ENCODE measurements at places on chromosomes 1 and 21. TPM values are rescaled to one million over a fixed set of nuclear protein-coding genes. Genes with fewer than 3 reads are reported as not detected.

Gene KHDC4
- 29.6 TPM for total RNA-seq

Gene APOBEC4
- total RNA-seq, result not detected

Gene SLC9C2
- not detected for total RNA-seq

Gene CAPN9
- not detected for total RNA-seq

Gene TNFSF4
- 26.1 TPM for total RNA-seq

Gene CCDC185
- not detected for total RNA-seq

DNA sequence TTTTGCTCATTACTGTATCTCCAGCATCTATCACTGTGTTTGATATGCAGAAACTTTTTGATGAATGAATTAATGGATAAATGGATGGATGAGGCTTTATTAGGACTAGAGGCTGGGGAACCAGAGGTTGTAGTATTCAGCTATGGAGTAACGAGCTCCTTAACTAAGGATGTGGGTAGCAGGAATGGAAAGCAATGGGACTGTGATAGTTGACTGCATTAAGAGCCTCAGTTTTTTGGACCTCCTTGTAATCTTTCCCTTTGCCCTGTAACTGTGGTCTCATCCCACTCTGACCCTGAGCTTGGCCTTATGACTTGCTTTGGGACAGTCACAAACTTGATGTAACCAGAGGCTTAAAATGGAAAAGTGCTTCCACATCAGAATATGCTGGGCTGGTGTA, 9.0 kb upstream of the RUNX1 start:
- no peak for DNase-seq

DNA sequence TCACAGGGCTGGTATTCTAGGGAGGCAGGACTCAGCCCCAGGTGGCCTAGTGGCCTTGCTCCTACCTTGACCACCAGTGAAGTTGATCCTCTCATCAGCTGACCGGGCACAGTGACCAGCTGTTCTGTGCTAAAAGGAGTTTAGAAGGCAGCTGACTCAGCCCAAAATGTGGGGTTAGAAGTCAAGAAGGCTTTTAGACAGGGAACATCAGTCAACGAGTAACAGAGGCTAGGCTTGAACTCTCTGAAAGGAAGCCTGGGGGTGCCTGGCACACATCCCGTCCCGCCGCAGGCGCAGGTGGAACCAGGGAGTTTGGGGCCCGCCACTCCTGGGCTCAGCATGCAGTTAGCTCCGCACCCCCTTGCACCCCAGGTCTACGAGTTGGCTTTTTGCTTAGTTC, 114.9 kb upstream of the SLC45A1 start:
- DNase-seq, result peak; percentile 71

DNA sequence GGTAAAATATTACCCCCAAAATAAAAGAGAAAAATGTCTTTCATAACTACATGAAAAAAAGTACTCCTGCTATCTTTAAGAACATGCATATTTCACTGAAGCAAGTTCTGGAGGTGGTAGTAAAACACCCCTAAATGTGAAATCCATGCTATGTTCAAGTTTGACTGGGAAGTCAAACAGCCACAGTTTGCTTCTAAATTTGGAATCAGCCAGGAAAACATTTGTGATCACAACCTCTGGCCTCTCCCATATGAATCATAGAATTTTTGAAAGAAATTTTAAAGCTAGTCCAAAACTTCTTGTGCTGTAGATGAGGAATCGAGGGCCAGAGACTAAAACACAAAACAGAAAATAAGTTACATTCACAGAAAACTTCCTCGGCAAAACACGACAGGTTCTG, 6.6 kb downstream of the SORT1 start:
- DNase-seq, result peak; percentile 59

DNA sequence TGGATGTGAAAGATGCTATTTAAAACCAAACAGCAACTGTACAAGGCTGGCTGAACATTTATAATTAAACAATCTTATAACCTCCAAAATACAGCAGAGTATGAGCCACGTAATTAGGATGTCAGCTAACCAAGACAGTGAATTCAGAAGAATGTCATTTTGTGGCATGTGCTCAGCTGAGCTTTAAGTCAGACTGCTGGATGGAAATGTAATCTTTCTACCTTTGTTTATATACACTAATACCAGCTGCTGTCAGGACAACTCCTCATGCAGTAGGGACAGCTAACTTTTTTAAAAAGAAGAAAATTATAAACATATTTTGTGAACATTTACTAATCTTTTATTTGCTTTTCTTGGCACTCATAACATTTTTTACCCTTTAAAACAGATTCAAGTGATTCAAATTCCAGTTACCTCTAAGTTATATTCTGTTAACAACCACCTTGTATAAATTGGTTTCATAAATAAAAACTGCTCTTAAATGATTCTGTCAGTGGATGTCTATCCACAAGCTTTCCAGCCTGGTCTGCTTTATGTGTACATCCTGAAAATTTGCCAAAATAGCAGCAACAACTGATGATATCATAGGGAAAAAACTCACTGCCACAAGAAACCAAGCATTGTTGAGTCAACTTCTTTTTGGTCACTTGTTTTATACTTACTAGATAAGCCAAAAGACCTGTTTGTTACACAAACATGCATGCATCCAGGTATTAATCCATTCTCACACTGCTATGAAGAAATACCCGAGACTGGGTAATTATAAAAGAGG, 36.1 kb downstream of the DPH5 start:
- DNase-seq, result peak; percentile 71

- no peak for DNase-seq
These were observed 130.7 kb downstream of the MACF1 start for GRCh38 chr1:39335216-39335615.

DNA sequence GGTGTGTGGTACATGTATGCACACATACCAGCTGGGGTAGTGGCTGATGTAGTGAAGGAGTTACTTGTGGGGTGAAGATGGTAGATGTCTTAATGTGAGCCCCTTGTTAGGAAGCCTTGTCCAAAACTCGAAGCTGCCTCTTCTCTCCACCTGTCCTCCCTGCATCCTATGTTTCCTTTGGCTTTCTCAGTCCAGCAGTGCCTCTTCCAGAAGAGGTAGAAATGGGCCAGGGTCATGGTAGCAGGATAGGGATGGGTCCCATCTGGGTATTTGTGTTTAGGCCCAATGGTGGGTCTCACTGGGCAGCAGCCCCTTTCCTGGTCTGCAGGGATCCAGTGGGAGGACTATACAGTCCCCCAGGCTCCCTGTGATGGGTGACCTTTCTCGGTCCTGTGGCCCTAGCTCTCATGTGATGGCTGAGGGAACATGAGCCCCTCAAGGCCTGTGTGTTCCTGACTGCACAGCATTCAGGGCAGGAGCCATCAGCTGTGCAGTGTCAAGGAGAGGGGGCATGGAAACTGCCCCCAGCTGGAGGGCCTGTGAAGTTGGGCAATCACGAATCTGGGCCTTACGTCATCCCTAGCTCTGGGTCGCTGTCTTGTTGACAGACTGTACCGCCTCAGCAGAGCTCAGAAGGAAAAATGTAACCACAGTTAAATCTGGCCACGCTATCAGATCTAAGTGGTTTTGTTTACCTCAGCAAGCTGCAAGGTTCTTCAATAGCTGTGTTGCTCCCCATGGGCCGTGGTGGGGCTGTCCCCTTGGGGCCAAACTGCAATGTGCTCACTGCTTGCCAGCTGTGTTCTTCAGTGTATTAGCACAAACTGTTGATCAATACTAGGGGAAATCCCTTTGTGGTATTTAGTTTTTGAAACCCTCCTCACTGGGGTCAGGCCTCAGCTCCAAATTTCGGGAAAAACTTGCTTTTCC, 82.7 kb downstream of the NOS1AP start:
- DNase-seq, result no peak

- no peak for DNase-seq
These were observed 1.7 kb downstream of the INKA2 start for GRCh38 chr1:111737216-111738132.

DNA sequence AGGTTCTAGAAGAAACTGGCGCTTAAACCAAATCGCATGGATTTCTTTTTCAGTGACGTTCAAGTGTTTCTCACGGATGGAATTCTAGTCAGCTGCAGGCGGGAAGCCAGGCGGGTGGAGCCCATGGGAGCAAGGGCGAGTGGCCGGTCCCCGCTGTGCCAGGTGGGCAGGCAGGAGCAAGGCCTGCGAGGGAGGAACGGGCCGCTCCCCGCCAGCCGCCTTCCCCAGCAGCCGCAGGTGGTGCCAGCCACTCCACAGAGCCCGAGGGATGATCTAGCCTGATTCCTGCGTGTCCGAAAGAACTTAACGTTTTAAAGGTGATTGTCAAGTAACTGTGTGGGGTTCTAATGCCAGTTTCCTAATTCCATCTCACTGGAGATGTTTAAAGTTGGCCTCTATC, 9.1 kb downstream of the PEX10 start:
- no peak for DNase-seq

DNA sequence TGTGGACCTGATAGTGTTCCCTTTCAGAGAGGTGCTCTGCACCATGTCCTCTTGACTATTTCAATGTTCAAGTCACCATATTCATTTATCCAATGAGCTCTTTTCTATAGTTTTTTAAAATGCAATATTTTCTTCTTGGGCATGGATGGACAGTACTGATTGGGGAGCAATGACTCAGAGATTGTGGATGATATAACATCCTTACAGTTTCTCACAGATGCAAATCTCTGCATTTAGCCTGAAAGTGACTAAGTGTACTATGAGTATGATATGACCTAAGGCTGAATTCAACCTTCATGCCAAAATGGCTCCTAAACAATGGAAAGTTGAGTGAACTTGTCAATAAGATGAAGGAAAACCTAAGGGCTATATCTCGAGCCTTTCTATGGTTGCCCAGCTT, 36.5 kb downstream of the C4BPA start:
- DNase-seq, result no peak

- DNase-seq, result no peak
These were observed 34.5 kb upstream of the CSF3R start for GRCh38 chr1:36517011-36517771.

- no peak for DNase-seq
These were observed 7.0 kb downstream of the S100A10 start for GRCh38 chr1:151986501-151987190.

- no peak for DNase-seq
These were observed 18.3 kb downstream of the IFFO2 start for GRCh38 chr1:18938008-18938706.

DNA sequence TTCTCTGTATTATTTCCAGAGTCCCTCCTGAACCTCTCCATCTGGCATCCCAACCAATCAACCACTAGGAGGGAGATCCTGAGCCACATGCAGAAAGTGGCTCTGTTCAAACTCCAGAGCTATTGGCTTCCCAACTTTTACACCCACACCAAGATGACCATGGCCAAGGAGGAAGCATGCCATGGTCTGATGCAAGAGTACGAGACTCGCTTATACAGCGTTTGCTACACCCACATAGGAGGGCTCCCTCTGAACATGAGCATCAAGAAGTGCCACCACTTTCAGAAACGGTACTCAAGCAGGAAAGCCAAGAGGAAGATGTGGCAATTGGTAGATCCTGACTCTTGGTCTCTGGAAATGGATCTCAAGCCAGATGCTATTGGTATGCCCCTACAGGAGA, 23.6 kb downstream of the RGSL1 start:
- no peak for DNase-seq

- DNase-seq, result no peak
These were observed 39.8 kb upstream of the TNR start for GRCh38 chr1:175783126-175783722.

All from LHCN-M2 (cell line).